BJ (cell line): ENCODE measurements at places on chromosomes 3 and 15.

DNA sequence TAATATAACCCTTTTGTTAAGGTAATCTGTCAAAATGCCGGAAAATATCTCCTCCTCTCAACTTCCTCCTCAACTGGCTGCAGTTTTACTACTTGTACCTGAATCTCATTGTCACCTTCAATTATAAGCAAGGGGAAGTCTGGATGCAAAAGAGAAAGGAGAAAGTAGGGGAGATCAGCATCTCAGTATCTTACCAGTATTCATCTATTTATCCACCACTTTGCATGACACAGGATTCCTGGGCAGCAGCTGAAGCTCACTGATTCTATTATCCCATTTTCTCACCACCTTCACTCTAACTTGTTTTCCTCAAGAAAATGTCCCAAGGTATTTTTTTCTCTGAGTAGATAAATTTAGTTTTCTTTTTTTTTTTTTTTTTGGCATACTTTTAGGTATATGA lies 440.5 kb upstream of the CBLB start:
- DNase-seq, result no peak

- no peak for DNase-seq
These were observed 47.5 kb downstream of the CORO2B start for GRCh38 chr15:68626283-68626682.

- no peak for DNase-seq
These were observed 76.2 kb downstream of the DCUN1D1 start for GRCh38 chr3:182904164-182904563.

GRCh38 chr15:85704720-85705429 lies 89.8 kb downstream of the KLHL25 start:
- peak; percentile 52 for DNase-seq

DNA sequence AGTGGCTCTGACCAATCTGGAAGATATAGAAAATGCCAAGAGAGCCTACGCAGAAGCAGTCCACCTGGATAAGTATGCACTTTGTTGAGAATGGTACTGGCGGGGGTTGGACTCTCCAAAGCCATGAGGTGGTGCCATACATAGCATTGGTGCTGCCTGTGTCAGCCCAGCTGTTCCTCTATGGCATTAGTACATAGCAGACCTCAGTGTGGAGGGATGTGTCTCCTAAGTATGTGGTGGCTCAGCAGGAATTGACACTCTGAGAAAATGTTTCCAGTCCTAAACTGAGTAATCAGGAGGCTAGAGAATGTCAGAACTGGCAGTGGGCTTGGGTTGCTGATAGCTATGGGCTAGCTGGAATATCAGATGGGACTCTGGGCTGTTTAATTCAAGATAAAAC lies 48.4 kb downstream of the ADPGK start:
- DNase-seq, result no peak

- no peak for DNase-seq
These were observed 36.7 kb downstream of the MAP2K5 start for GRCh38 chr15:67579164-67579563.

DNA sequence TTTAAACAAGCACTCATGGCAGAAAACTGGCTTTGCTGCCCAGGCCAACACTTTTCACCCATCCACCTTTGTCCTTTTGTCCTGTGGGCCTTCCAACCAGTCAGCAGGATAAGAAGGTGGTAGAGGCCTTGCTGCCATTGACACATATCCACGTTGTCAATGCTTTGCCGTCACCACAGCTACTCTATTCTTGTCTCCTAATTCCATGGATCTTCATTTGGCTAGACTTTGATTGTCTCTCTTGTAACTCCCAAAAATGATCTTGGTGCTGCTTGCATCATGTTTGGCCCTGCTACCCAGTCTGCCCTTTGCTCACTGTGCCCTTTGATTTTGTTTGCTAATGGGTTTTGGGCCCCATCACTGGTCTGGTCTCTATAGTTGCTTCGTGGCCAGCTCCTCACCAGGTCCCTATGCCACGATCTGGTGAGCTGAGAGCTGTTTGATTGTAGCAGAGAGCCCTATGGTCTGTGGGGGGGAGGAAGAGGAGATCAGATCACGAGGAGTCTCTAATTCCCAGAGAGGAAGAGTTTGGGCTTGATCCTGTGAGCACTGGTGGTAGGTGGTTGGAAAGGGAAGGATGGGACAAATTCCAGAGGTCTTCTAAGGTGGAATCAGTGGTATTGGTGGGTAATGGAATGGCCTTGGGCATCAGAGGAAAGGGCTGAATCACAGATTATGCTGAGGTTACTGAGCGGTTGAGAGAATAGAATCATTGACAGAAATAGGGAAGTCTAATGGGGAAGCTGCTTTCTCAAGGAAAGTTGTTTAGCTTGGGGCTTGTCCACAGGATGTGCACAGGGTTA lies 40.3 kb downstream of the ABHD2 start:
- no peak for DNase-seq

- no peak for DNase-seq
These were observed 42.3 kb upstream of the ROPN1 start for GRCh38 chr3:124034016-124034843.

- DNase-seq, result no peak
These were observed at the start of gene GPR160 for GRCh38 chr3:170037463-170038433. TSS of gene GPR160 (plus strand) at chr3:170037995. CDS start at chr3:170083973, 45,978 bp downstream.

DNA sequence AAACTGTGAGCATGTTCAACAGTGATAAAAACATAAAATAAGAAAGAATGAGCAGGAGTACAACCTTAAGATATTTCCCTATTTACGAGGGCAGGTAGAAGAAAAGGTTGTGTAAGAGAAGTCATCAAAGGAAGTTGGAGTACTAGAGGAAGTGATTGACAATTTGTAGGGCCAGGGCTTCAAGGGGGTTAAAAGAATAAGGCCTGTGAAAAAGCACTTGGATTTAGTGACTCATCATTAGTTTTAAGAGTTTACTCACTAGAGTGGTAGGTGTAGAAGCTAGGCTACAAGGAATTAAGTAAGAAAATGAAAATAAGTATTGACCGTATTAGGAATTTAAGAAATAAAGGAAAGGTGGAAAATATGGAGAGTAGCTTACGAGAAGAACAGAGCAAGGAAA lies 23.6 kb downstream of the KCNMB3 start:
- DNase-seq, result no peak

DNA sequence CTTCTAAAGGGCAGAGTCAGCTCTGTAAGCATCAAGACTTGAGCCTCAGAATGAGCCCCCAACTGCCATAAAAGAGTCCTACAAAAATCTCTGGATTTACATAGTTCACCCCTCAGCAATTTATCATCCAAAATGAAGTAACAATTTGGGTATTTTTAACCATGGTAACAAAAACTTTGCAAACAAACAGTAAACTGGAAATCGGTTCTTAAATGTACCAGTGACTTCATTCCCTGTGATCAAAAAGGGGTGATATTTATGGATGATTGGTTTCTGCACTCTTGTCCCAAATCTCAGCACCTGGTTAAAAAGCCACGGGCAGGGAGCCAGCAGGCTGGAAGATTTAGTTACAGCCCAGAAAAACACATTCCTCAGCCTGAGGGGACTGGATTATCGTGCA lies 73.6 kb downstream of the TFG start:
- DNase-seq, result peak; percentile 39

DNA sequence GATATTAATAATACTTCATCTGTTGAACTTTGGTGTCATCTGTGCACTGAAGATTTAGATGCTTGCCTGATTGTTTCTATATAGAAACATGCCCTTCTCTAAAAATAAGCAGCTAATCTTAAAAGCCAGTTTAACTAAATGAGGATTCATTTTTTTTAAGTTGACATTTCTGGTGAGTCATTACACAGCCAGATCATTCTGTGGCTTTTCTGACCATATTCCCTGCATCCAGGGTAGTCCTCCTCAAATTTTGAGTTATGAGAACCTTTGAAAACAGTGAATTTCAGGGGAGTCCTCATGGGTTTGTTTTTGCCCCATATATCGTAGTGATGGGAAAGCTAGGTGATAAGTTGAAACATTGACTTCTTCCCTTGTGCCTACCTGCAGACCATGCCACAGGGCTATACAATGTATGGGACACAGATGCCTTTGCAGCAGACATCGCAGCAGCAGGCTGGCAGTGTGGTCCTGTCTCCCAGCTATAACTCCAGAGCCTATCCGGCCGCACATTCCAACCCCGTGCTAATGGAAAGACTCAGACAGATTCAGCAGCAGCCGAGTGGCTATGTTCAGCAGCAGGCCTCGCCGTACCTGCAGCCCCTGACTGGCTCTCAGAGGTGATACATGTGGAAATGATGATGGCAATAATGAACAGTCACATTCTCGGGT lies 26.5 kb upstream of the P2RY12 start:
- no peak for DNase-seq

- no peak for DNase-seq
These were observed 72.0 kb upstream of the UMPS start for GRCh38 chr3:124658270-124658669.

DNA sequence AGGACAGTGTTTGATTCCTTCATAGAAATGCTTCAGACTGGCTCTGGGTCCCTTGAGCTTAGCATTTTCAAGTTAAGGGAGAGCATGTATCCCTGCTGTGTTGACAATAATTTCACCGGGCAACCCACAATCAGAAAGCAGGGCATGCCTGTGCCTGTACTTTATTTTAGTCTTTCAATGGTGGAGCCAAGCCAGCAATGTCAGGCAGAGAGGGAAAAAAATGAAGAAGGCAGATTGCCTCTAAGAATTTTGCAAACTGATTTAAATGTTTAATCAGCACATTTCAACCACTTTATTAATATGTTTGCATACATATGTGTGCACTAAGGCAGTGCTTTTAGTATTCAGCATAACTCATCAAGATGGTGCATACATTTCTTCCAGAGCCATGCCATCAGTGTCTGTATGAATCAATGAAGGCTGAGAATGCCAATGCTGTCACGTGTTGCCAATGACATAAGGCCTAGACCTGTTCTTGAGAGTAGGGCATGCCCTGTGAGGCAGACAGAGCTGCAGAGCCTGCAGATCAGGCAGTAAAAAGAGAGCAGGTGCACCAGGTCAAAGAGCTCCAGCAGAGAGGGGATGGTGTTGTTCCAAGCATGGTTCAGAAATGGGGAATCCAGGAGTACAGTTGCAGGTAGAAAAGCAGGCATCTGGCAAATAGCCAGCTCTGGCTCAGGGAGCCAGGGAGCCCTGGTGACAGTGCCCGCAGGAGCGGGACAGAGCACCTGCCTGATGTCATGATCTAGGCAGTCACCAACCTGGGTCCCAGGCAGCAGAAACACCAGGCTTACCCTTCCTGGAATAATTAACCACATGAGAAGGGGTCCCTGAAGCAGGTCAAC lies 508.5 kb downstream of the GABRG3 start:
- no peak for DNase-seq
